ENCODE measurements at places on chromosomes 3 and 15.

DNA sequence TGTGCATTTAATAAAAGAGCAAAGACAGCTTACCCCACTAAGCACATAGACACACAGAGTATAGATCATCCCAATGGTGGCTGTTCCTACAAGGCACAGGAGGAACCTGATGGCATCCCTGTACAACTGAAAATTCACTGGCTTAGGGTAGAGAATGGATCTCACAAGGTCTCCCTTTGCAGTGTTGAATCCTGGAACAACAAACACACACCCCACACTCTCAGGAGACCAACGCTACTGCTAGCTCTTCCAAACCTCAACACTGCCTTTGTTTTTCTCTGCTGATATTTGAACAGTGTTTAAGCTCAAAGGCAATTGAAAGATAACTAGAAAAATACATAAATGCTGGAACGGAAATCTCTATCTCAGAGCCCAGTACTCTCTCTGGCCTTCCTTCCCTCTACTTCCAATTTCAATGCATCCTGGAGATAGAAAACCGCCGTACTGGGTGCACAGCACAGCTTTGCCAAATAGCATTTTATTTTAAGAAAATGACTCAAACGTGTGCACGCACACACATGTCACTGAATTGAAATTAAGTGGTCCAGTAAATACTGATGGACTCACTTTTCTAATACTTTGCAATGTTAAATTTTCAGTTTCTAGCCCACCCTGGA is 87.5 kb upstream of the ATP13A5 start:
- ATAC-seq, result no peak

- ATAC-seq, result no peak
These were observed 104.7 kb downstream of the OSBPL10 start for GRCh38 chr3:31876331-31876730.

DNA sequence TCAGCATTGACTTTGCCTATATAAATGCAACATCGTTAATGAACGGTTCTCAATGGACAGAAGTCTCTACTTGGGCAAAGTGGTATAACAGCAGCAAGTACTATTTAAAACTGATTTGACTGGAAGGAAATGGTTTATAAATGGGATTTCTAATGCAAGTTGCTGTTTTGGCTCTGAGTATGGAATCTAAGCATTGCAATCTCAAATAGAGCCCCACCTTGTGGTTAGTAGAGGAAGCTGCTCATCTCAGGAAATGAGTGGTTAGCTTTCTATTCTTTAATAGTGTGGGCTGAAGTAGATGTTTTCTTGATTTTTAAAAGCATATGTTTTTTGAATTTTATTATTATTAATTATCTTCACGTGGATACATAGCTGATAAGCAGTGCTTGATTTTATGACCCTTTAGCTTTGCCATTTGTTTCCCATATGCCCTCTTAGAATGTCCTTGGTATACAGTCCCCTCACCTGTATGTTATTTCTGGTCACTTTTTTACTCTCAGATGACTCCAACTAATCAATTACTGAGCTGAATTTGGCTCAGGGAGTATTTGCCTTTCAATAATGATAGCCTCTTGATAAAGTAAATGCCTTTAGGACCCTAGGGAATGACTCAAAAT is 67.1 kb downstream of the OXSM start:
- ATAC-seq, result peak; percentile 28

GRCh38 chr15:48020166-48020565 is 100.6 kb upstream of the SLC24A5 start:
- no peak for ATAC-seq

GRCh38 chr15:89155656-89156055 is 65.7 kb downstream of the RLBP1 start:
- ATAC-seq, result no peak

DNA sequence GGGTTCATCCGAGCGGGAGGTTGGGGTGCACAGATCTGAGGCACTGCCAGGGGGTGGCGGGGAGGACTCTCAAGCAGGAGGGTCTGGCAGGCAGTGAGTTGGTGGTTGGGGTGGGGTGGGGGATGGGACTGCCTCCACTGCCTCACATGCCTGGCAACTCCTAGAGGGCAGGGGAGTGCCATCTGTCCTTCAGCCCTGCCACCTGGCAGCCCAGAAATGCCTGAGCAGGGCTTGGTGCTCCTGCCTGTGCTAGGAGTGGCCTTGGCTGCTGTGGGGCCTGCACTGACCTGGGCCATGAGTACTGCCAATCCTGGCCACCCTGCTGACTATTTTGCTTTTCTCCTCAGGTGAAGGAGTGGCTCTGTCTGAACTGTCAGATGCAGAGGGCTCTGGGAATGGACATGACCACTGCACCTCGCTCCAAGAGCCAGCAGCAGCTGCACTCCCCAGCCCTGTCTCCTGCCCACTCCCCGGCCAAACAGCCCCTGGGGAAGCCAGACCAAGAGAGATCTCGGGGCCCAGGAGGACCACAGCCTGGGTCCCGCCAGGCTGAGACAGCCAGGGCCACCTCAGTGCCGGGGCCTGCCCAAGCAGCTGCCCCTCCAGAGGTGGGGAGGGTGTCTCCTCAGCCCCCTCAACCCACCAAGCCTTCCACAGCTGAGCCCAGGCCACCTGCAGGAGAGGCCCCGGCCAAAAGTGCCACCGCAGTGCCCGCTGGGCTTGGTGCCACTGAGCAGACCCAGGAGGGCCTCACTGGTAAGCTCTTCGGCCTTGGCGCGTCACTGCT is 32.0 kb upstream of the APEH start:
- ATAC-seq, result no peak

DNA sequence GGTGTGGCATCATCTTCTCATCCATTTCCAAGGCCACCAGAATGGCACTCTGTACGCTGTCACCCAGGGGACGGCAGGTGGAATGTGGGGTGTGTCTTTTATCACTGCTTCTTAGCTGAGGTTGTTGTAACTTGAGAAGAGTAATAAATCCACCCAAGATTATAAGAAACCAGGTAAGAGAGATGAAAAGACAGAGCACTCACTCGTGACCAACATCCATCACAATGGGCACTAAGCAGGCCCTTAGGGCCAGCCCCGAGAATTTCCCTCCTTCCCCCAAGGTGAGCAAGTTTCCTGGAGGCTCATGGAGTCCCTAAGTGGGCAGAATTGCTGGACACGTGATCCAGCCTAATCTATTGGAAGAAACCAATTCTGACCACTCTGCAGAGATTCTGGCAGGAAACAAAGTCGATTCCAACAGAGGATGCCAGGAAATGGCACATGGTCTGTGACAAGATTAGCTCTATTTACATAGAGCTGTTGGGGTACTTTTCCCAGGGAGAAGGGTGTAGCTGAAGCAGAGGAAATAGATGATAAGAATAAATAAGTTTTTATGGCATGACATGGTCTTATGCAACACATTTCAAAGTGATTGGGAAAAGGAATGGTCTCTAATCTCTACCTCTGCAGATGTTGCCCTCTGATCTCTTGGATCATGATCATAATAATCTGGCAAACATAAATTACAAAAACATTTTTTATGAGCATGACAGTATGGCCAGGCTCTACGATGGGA is 22.5 kb downstream of the SLC6A20 start:
- ATAC-seq, result no peak

DNA sequence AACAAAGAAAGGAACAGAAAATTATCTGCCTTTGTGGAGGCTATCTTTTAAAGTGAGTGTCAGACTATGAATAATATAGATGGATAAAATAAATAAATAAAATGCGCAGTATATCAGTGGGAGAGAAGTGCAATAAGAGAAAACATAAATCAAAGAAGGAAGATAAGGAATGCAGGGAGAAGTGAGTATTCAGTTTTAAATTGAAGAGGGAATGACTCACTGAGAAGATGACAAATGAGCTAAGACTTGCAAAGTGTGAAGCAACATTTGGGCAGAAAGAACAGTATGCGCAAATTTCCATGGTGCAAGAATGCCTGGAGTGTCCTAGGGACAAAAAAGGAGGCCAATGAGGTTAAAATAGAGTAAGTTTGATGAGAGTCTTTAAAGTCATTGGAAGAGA is 1300.1 kb upstream of the ALCAM start:
- ATAC-seq, result peak; percentile 100

GRCh38 chr3:32428092-32429068 is 36.7 kb downstream of the CMTM7 start:
- no peak for ATAC-seq

- ATAC-seq, result no peak
These were observed 59.3 kb downstream of the MCF2L2 start for GRCh38 chr3:183369117-183369516.

DNA sequence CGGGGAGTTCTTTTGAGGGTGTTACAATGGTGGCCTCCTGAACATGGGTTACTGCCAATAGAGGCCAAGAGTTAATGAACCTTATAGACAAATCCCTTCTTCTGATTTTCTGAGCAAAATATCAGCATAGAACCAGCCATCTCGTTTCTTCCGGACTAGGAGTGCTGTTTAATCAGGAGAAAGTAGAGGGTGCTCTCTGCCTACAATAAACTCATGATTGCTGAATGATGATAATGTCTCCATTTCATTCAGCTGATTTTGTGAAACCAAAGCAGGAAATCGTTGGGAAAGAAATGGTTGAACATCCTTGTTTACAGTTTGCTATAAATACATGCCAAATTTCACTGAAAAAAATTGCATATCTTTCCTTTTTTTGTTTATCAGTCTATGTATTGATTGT is 142.8 kb upstream of the PLSCR5 start:
- ATAC-seq, result no peak

- ATAC-seq, result no peak
These were observed 8.7 kb downstream of the MYL3 start for GRCh38 chr3:46854555-46854991.

GRCh38 chr15:27238707-27239423 is 267.9 kb downstream of the GABRG3 start:
- ATAC-seq, result no peak

DNA sequence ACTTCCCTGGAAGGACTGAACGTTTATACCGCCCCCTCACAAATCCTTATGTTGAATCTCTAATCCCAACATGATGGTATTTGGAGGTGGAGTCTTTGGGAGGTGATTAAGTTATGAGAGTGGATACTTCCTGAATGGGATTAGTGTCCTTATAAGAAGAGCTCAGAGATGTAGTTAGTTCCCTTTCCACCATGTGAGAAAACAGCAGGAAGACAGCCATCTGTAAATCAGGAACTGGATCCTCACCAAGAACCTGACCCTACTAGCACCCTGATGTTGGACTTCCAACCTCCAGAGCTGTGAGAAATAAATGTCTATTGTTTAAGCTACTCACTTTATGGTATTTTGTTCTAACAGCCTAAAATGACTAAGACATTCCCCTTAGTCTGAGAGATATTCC is 33.3 kb upstream of the SACM1L start:
- no peak for ATAC-seq

GRCh38 chr3:122942937-122943827 is 84.4 kb downstream of the SEMA5B start:
- ATAC-seq, result peak; percentile 71

GRCh38 chr3:162082516-162082915 is 585.9 kb downstream of the OTOL1 start:
- no peak for ATAC-seq

DNA sequence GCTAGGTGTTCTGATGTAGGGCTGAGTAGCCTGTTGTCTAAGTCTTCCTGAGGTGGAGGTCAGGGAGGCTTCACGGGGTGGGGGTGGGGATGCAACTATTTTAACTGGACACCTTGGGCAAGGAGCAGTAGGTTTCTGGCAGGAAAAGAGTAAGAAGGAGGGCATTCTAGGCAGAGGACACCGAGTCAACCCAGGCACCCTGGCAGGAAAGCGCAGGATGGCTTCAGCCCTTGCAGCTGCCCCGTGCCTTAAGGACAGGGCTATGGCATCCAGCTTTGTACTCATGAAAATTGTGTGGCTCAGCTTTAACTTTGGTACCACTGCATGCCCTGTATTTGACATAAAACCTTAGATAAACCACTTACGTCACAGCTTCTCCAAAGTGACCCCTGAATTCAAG is 6.4 kb upstream of the FILIP1L start:
- no peak for ATAC-seq

DNA sequence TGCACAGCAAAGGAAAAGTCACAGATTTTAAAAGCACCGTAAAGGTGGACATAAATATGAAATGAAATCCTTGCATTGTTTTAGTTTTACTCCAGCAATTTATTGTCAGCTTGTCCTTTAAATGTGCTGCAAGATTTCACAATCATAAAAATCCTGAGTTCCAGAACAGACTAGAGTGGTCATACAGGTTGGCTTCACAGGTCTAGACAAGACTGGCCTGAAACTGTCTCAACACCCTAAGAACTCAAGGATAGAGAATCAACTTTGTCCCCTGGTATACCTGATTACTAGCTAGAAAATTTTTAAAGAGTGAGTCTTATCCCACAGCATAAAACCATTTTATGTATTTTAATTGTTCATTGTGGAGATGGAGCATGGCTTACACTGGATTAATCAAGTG is 521.7 kb upstream of the MCTP2 start:
- no peak for ATAC-seq

DNA sequence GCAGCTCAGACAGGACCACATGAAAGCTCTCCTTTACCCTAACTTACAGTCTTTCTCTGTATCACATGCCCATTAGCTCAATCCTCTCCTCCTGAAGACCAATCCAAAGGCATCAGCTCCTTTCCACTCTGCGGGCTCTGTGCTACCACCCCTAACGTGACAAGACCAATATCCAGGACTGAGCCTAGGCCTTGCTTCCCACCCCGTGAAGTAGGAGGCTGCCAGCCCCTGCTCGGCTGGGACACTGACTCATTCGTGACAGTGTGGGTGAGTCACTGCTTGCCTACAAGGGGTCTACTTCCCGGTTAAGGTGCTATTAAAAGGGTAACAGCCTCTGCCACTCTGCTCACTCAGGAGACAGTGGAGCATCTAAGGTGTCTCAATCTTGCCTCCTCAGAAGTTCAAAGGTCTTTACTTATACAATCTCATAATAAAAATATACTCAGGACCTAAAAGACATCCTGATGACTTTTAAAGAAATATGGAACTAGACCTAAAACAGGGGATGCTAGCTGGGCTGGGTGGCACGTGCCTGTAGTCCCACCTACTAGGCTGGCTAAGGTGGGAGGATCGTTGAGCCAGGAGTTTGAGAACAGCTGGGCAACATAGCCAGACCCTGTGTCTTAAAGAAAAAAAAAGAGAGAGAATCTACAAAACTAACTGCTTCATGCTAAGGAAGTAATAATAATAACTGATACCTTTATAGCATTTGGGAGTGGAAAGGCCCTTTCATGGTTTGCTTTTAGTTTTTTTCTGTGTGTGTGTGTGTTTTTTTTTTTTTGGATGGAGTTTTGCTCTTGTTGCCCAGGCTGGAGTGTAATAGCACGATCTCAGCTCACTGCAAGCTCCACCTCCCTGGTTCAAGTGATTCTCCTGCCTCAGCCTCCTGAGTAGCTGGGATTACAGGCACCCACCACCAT is 55.0 kb downstream of the TMEM44 start:
- ATAC-seq, result peak; percentile 72

- ATAC-seq, result no peak
These were observed 828.6 kb upstream of the NR2F2 start for GRCh38 chr15:95501865-95502264.

- no peak for ATAC-seq
These were observed 76.3 kb upstream of the FRMD4B start for GRCh38 chr3:69462022-69462825.

GRCh38 chr3:17913359-17913758 is 170.9 kb upstream of the TBC1D5 start:
- no peak for ATAC-seq

DNA sequence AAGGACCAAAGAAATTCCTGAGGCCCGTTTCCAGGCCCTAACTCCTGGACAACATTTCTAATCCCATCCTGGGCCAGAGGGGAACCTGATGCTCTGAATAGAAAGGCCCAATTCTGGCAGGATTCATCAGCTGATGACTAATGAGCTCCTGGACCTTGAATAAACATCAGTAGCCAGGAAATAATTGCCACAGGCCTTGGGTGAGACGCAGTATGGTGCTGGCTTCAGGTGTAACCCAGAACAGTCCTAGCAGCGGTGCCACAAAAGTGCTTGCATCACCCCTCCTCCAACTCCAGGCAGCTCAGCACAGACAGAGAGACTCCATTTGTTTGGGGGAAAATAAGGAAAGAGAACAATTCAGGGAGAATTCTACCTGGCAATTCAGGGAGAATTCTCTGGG is 184.7 kb upstream of the POU1F1 start:
- ATAC-seq, result no peak

All from motor neuron (in vitro differentiated cells).